GM12891 (cell line): ENCODE measurements at places on chromosomes 6 and 20.

- no peak for DNase-seq
Measured at GRCh38 chr20:58521763-58522162, 6.6 kb upstream of the APCDD1L start.

- DNase-seq = no peak
Measured at GRCh38 chr6:81638366-81638765, 114.1 kb downstream of the TENT5A start.

- DNase-seq = peak; percentile 16
Measured at GRCh38 chr6:116450769-116451740, 10.1 kb upstream of the CALHM6 start.

- DNase-seq = no peak
Measured at GRCh38 chr20:39645131-39645530, 683.0 kb downstream of the DHX35 start.

DNA sequence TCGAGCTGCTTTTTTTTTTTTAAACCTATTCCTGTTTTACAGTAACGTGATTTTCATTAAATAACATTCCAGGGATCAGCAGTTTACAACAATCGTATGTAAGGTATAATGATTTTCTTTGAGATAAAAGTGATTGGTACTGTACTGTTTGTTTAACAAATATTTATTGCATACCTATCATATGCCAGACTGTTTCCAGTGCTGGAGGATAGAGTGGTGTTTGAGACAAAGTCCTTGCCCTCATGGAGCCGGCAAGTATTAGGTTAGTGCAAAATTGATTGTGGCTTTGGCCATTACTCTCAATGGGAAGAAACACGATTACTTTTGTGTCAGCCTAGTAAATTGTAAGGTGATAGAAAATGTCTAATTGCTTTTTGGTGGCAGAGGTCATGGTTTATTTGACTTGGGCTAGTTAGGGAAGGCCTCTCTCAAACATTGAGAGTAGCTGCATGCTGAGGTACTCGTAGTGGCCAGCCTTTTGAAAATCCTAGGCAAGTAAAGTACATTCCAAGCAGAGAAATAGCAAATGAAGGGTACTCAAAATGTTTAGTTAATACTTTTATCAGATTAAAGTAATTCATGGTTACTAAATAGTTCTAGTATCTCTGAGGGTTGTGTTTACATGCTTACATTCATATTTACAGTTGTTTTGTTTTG is 35.6 kb downstream of the PHF3 start:
- no peak for DNase-seq

DNA sequence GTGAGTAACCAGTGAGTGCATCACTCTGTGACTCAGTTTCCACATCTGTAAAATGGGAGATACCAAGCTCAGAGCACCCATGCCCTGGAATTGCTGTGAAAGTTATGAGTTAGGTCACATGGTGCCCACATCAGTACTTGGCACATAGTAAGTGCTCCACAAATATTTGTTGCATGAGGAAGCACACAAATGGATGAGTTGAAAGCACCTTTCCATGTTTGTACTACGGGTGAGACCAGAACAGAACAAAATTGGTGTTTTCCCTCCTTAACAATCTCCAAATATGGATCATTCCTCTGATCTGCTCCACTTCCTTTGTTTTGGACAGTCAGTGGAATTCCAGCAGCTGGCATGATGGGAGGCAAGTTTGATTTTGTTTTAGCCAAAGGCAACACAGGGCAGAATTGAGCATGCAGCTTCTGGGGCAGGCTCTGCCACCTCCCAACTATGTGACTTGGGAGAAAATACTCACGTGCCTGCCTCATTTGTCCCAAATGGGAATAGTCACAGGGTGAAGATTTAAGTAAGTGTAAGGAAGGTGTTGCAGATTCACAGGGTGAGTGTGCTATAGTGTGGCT is 503.7 kb upstream of the SULF2 start:
- DNase-seq = no peak

GRCh38 chr6:121349596-121349995 is 15.3 kb upstream of the TBC1D32 start:
- no peak for DNase-seq

DNA sequence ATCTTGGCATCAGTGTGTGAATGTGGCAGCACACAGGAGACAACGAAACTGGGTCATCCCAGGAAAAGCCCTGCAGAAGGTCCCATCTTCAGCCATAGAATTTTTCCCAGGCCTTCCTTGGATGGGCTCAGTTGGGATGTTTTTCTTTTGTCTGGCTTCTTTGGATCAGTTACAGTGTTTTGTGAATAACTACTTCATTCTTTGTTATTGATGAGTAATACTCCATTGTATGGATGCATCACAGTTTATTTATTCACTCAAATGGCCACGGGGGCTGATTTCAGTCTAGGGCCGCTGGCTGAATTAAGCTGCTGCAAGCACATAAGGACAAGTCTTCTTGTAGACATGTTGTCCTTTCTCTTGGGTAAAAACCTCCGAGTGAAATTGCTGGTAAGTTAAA is 81.3 kb upstream of the CD93 start:
- no peak for DNase-seq

DNA sequence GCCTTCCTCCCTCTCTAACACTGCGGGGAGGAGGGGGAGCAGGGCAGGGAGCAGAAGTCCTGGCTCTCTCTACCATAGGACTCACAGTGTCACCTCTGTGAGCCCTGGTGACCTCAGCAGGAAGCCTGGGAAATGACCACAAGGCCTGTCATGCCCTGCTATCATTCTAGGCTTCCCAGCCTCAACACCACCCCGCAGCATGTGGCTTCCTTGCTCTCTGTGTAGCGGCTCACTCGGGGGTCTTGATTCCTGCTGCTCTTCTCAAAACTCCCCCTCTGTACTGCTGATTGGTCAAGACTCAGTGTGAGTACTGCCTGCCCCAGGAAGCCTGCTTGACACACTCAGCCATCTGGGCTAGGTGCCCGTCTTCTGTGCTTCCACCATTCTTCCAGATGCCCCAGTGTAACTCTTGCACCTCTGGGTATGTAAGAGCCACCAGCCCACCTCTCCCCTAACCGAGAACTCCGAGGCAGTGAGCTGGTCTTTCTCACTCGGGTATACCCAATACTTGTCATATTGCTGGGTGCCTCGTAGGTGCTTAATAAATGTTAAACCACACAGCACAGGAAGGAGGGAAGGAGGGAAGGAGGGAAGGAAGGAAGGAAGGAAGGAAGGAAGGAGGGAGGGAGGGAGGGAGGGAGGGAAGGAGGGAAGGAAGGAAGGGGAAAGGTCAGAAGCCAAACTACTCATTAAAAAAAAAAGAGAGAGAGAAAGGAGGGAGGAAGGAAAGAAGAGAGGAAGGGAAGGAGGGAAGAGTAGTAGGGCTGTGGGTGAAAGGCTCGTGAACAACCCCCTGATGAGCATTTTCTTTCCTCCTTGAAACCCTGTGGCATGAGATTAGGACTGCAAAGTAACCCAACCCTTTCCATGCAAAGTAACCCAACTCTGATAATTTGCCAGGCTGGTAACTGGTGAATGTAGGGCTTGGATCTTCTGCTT is 5.0 kb downstream of the MDFI start:
- DNase-seq = no peak

GRCh38 chr6:169042061-169042460 is 211.6 kb downstream of the THBS2 start:
- no peak for DNase-seq

DNA sequence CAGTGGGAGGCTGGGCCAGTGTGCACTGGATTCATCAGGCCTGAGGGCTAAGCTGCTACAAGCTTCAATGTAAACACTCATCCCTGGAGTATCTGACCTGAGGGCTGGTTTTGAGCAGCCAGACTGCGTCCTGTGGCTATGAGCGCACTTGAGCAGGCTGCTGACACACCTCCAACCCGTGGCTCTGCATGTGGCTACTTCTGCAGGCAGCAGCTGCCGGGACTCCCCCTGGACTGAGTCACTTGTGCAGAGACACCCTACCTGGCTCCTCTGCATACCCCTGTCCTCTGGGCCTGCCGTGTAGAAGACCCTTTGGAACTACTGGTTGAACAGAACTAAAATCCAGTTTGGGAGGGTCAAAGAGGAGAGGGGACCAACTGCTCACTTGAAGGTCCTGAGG is 172.0 kb downstream of the SCP2D1 start:
- DNase-seq = no peak
